BE2C (cell line): ENCODE measurements at places on chromosomes 11 and 22.

GRCh38 chr11:44899959-44900358 is 50.7 kb downstream of the TP53I11 start:
- DNase-seq: peak; percentile 52

DNA sequence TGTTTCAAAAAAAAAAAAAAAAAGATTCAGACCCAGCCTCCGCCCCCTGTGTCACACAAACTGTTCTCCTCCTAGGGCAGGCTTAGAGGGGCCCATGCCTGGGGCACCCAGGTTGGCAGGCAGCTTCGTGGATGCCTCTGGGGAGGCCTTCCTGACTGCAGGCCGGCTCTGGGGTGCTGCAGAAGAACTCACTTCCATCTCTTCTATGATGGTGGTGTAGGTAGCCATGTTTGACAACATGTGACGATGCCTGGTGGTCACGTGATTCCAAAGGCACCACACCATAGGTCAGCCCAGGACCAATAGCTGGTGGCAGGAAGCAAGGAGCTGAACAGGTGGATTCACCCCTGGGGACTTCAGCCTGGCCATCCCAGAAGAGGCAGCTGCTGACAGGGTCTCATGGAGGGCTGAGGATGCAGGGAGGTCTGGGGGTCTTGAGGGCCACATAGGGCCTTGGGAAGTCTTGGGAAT is 24.1 kb upstream of the CELSR1 start:
- DNase-seq: peak; percentile 64

DNA sequence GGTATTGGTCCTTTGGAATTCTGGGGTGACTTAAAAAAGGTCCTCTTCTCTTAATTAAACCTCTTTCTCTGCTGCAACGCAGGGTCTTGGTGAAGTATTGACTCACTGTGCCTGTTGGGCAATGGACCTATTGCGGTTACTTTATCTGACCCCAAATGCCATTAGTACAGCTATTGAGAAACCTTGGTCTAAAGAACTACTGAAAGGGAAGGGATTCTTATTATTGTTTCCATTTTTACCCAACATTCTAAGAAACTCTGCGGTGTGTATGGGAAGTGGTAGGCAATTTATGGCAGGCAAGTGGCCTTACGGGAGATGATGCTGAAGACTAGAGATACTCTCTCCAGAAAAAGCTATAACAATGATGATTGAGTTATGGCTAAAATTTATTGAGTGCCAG is 12.5 kb downstream of the SLC6A5 start:
- DNase-seq: no peak

- DNase-seq: no peak
These were observed 59.7 kb upstream of the CLPB start for GRCh38 chr11:72494109-72494429.

GRCh38 chr11:125772834-125773505 is 5.7 kb downstream of the PATE2 start:
- DNase-seq: no peak

DNA sequence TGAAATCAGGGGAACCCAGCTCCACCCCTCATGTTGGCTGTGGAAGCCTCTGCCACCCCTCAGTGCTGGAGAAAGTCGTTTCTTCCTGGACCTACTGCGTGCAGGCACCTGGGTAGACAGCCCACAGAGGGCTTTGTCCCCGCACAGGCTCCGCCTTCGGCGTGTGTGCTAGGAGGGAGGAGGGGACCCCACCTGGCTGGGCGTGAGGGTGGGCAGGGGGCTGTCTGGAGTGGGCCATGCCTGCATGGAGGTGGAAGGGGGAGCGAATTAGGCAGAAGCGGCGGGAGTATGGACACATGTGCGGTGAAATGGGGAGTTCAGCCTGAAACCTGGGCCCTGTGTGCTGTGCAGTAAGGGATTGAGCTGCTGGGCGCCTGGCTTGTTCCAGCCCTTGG is 49.3 kb downstream of the FBLN1 start:
- DNase-seq: no peak

DNA sequence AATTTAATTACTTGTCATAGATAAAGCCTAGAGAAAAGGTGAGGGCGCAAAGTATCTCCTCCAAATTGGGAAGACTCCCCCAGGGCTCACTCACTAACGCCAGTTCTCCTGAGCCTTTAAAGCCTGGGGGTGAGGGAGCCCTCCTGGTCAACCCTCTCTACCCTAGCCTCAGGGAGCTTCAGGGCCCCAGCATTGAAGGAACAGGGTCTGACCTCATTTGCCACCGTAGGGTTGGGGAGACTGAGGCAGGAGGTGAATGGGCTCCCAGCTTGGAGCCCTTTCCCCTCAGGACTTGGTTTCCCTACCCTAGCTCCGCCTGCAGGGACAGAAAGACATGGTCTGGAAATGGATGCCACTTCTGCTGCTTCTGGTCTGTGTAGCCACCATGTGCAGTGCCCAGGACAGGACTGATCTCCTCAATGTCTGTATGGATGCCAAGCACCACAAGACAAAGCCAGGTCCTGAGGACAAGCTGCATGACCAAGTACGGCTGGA is 1.7 kb downstream of the FOLR2 start:
- DNase-seq: no peak

DNA sequence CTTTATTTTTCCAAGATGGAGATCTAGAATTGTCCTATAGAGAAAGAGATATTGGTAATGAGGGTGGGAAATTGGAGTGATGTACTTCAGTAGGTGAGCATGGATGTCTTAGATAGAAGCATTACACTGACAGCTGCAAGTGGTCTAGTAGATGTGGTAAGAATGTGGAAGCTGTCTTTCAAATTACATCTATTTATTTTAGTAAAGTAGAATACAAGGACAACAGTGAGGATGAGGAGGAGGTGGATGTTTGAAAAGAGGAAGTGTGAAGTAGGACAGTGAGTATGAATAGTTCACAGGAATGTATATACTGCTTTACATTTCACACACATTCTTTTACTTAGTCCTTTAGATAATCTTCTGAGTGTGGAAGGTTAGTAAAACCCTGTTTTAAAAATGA is 64.2 kb downstream of the HIPK3 start:
- DNase-seq: no peak

DNA sequence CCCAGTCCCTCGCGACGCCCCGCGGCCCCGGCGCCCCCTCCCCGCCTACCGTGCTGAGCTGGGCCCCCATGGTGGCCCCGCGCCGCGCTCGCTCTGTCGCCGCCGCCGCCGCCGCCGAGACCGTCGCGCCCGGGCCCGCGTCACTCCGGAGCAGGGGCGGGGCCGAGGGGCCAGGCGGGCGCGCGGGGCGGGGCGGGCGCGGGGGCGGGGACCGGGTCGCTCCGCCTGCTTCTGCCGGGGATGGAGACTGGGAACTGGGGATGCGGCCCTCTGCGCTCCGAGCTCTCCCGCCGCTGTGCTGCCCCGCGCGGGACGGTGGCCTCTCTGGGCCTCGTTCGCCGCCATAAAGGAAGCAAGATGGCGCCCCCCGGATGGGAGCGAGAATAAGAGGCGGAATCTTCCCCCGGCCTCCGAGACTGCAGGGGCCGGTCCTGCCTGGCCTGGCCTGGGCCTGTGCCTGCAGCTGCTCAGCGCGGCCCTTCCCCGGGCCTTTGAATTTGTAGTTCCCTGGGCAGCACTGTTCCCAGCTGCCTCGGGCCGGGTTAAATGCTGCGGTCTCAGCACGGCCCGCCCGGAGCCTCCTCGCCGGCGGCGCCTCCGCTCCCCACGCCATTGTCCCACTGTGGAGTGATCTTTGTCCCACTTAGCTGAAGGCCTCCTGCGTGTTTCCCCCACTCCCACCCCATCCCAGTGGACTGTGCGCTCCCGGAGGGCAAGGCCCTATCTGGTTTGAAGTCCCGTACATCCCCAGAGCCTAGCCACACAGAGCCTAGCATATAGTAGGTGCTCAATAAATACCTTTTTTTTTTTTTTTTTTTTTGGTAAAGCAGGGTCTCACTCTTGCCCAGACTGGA is at the start of gene CYB5R3:
CYB5R3 (minus strand) TSS at position 147 of the 854 bp plus-strand sequence; CDS start at position 70, 77 bp downstream.
- DNase-seq: peak; percentile 90

DNA sequence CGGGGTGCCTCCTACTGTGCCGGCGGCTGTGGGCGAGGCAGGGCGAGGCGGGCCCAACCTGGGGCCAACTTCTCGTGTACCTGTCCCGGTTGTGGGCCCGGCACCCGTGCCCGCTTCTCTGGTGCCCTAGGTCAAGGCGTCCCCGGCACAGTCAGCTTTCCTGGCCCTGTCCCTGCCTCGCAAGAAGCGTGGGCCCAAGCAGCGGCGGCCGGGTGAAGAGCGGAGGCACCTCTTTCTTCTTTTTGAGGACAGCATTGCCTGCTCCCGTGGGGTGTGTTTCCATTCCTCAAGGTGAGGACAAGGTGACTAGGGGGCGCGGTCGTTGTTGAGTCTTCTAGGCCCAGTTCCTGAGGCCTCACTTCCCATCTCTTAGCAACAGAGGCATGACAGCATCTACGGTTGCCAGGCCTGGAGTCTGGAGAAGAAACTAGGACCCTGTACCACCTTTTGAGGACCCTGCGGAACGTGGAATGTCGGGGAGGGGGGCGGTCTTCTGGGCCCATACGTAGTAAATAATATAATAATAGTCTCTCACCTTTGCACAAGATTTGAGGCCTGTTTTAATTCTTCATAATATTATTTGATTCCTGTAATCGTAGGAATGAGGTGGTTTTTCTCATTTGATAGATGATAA is 418 bp downstream of the ACO2 start:
- DNase-seq: peak; percentile 52

GRCh38 chr11:119258983-119259382 is 52.8 kb downstream of the CBL start:
- DNase-seq: no peak

DNA sequence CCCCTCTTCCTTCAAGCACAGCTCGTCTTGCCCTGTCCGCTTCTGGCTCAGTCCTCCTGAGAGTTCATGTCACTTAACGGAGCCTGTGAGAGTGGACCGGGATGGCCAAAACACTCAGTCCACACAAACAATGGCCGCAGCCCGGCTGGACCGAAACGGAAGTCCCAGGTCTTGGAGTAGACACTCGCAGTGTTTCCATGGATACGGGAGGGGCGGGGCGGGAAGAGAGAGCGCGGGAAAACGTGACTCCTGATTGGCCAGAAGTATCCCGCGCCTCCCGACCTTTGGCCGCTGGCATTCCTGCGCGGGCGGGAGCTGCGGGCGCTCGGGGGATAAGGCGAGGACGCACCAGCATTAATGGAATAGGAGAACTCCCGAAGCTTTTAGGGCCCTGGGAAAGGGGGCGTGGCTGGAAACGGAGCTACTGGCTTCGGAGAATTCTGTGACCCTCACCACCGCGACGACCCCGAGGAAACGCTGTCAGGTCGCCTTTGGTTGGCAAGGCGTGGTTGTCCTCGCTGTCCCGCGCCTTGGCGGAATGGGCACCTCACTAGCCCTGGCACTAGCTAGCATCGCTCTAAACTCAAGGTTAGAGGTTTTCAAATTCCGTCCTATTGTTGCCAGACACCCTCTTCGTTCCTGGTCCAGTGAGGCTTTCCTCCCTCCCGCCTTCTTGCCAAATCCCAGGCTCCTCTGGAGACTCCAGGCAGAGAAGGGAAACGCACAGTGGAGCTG is at the start of the genes NLRP14 and ZNF214:
NLRP14 (plus strand) TSS at position 297 of the 735 bp plus-strand sequence. CDS start 18,108 bp downstream, outside the sequence.
ZNF214 (minus strand) TSS at position 164 of the 735 bp plus-strand sequence. CDS start 17,511 bp downstream, outside the sequence.
- peak; percentile 60 for DNase-seq

- DNase-seq: no peak
These were observed 92.9 kb downstream of the DYNC2H1 start for GRCh38 chr11:103202048-103202651.

GRCh38 chr11:6757373-6757967 is 14.3 kb downstream of the OR2AG2 start:
- DNase-seq: peak; percentile 22

DNA sequence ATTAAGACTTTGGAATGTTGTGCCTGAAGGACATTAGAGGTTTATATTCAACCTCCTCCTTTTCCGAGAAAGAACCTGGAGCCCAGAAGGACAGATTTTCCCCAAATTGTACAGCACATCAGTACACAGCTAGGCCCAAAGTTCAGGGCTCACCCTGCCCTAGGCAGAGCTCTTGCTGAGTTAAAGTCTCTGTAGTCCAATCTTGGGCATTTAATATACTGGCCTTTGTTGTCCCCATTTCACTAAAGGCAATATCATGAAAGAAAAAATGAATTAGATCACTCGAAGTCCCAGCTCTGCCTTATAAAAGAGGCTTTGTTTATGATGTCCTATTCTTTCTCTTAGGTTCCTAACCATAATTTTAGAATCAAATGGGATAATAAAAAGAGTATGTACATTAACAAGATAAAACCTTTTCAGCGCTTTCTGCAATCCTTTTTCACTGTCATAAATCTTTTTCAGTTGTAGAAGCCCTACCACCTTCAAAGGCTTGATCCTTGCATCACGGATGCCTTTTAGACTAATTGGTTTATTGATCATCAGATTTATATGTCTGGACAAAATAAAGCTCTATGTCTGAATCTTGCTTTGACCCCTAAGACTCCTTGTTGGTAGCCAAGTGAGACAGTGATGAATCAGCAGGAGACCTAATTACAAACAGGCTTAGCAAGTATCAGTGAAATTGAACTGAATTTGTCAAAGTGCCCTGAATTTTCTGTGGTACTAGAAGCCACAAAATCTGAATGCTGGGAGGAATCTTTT is 39.8 kb downstream of the RELT start:
- DNase-seq: no peak

GRCh38 chr11:73384872-73385689 is 8.9 kb downstream of the RELT start:
- DNase-seq: no peak

GRCh38 chr11:77044886-77045285 is 10.7 kb downstream of the B3GNT6 start:
- no peak for DNase-seq

DNA sequence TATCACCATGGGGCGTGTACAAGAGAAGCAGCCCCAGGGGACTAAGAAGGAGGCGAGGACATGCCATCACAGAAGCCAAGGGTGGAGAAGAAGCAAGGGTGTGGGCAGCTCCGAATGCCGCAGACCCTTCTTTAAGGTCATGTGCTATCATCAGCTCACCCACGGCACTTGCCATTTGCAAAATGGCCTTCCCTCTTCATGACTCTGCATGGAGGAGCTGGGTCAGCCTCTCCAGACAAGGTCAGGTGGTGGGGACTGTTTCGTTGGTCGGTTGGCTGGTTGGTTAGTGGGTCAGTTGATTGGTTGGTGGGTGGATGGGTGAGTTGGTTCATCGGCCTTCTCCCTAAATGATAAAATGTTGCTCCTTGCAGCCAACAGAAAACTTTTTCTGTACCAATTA is 622.5 kb downstream of the TBC1D22A start:
- DNase-seq: no peak

DNA sequence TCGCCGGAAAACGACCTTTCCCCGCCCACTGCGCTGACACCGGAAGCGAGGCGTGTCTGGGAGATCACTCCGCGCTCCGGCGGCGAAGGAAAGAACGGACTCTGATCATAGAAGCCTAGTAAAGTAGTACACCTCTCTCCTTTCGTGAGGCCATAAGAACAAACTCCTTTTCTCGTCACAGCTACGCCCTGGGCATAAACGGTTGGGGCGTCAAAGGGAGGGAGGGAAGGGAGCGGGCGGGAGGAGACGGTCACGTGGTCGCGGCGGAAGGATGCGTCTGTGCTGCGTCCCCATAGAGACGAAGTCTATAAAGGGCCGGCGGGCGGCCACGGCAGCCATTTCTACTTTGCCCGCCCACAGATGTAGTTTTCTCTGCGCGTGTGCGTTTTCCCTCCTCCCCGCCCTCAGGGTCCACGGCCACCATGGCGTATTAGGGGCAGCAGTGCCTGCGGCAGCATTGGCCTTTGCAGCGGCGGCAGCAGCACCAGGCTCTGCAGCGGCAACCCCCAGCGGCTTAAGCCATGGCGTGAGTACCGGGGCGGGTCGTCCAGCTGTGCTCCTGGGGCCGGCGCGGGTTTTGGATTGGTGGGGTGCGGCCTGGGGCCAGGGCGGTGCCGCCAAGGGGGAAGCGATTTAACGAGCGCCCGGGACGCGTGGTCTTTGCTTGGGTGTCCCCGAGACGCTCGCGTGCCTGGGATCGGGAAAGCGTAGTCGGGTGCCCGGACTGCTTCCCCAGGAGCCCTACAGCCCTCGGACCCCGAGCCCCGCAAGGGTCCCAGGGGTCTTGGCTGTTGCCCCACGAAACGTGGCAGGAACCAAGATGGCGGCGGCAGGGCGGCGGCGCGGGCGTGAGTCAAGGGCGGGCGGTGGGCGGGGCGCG is at the start of gene ATF4:
ATF4 (plus strand) TSS at position 337 of the 880 bp plus-strand sequence. CDS start 884 bp downstream, outside the sequence.
- peak; percentile 89 for DNase-seq
